Activated T-helper 2 cell treated with anti-CD3 and anti-CD28 coated beads, Interferon-gamma antibody, Interleukin-2, Interleukin-4, amounts not matched to agents 10 μg/mL and 5 μg/mL and 100 μg/mL, durations not matched to agents 14 hours and 24 hours and 36 hours (primary cell): ENCODE measurements at places on chromosomes 12 and 14.
A peak's percentile ranks its signal among the peaks of the same experiment; 100 is the strongest.

- no peak for DNase-seq
These were observed 3.2 kb upstream of the OR4K5 start for GRCh38 chr14:19917243-19917642.

DNA sequence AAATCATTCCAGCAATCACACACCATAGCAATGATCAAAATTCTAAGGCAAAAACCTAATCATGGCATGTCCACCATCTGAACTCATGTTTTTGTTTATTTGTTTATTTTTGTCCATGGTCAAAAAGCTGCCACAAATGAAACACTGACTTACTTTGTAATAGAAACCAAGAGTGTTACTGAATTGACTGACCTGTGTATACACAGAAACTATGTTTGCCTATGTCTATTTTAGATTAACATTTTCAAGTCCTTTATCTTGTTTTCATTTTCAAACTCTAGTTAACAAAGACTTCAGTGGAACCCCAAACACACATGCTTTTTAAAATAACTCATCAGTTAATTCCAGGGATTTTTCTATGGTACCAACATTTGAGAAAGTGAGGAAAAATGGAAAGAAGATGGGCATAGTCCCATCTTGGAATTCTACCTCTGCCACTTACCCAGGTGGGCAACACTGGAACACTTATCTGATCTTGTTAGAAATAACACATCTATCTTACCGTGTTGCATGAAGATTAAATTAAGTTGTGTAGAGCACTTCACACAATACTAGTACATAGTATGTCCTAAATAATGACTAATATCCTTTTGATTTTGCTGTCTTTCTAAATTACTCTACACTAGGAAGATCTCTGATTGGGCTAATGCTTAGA is 6.4 kb downstream of the LUM start:
- no peak for DNase-seq

GRCh38 chr14:20971705-20972021 is 16.4 kb downstream of the RNASE2 start:
- DNase-seq: no peak

DNA sequence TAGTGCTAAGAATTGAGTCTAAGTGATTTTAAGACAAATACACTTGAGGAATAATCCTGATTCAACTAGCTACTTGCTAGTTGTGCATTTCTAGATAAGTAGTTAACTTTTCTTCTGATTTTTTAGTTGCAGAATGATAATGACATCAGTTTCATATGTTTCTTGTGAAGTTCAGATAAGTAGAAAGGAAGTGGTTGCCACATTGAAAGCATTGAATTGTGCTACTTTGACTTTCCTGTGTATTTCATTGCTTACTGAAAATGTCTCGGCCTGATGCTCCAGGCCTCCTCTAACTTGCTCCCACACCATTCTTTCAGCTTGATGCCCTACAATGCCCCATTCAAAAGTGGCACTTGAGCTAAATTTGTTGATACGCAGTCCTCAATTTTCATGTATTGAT is 980.0 kb downstream of the TMTC2 start:
- DNase-seq: no peak

- peak; percentile 30 for DNase-seq
These were observed 40.3 kb downstream of the MAP1LC3B2 start for GRCh38 chr12:116599285-116600136.
